ENCODE measurements at places on chromosomes 5 and 9.

GRCh38 chr5:118675247-118675646 lies 313.1 kb downstream of the DTWD2 start:
- DNase-seq, result no peak

- no peak for DNase-seq
These were observed 17.0 kb downstream of the IARS1 start for GRCh38 chr9:92276331-92277032.

- no peak for DNase-seq
These were observed 52.1 kb upstream of the CCNG1 start for GRCh38 chr5:163385271-163385670.

- DNase-seq, result no peak
These were observed 224.2 kb downstream of the SNX18 start for GRCh38 chr5:54741711-54742110.

- DNase-seq, result no peak
These were observed 31.5 kb downstream of the PAX5 start for GRCh38 chr9:37002413-37003217.

Data from uterus (tissue), 4 donors.